Right lobe of liver (tissue), 6 donors: ENCODE measurements at places on chromosomes 6 and 20. TPM values are rescaled to one million over a fixed set of nuclear protein-coding genes. Genes with fewer than 3 reads are reported as not detected.
A peak's percentile ranks its signal among the peaks of the same experiment; 100 is the strongest.

CYP39A1 gene
- total RNA-seq = 40.1 TPM

DNA sequence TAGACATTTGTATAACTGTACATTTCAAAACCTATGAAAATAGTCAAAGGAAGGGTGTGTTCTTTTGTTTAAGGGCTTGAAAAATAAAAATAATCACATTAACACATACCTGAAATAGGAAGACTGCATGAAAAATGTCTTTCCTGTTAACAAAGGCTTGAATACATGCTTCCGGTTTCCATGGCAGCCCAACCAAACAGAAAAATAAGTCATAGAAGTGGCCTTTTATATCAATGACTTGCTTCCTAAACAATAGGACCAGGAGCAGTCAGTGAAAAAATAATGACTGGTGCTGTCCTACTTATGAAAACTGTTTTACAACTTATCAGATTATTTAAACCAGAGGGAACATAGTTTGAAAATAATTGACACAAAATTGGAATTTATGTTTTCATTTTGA lies 412.6 kb upstream of the PLCB4 start:
- H3K27me3 ChIP-seq = no peaks in the 10 kb centered on the region
- H3K27ac ChIP-seq = no peak overlapping the region
- peaks cover 7% of the 10 kb centered on the region for H3K4me1 ChIP-seq
- no peak for DNase-seq
- H3K4me3 ChIP-seq = no peak overlapping the region

DNA sequence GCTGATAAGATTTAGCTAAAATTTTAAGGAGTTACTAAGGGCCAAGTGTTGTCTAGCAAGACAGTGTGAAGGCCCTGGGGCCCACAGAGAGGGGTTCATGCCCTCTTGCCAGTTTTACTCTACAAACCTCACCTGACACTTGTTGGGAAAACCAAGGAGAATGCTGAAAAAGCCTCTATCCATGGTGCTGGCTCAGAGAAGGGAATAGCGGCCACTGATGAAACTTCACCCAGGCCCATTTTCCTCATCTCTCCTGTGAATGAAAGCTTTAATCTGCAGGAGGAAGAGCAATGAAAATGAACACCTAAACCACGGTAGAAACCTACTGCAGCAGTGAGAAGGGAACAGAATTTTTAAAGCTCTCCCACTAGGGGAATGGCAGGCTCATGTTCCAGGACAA lies 317.3 kb upstream of the CNR1 start:
- no peaks in the 10 kb centered on the region for H3K27me3 ChIP-seq
- H3K36me3 ChIP-seq = no peaks in the 10 kb centered on the region
- DNase-seq = no peak

PLAGL1 gene
- total RNA-seq = 3.2 TPM

DNA sequence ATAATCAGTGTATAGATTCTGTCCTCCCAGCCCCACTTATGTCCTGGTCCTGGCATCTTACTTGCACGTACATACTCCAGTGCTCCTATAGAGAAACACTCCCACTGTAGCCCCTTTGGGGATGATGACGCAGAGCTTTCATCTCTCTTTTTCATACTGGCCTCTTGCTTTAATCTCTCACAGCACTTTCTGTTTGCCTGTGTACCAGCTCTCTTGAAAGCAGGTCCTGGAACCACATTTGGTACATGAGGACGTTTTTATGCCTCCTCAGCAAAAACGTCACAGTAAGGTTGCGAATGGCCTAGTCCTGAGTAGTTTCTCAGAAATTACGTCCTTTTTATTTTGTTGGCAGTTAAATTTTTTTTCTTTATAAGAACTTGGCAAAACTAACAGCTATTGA lies 10.8 kb downstream of the L3MBTL3 start:
- no peaks in the 10 kb centered on the region for H3K4me1 ChIP-seq
- H3K36me3 ChIP-seq = no peaks in the 10 kb centered on the region
- H3K27ac ChIP-seq = no peak overlapping the region
- H3K4me3 ChIP-seq = no peak overlapping the region
- no peaks in the 10 kb centered on the region for H3K27me3 ChIP-seq

DNA sequence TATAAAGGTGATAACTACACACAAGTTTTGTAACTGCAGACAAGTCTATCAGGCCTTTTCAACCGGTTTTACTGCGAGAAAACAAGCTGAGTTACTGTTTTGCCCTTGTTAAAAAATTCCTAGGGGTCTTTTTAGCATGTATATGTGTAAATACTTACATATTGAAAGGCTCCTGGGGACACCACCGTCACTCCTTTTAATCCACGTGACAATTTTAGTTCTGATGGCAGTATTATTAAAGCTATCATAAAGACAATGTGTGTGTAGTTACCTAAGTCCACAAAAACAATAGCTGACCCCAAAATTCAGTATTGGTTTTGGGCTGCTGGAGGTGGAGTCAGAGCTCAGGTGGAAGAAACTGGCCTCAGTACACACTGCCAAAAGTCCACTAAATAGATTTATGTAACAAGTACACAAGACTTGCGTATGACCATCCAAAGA lies 41.3 kb upstream of the HFE start:
- H3K36me3 ChIP-seq = no peaks in the 10 kb centered on the region
- H3K27ac ChIP-seq = peak overlapping the region; percentile 31
- H3K4me3 ChIP-seq = peak overlapping the region; percentile 46
- no peaks in the 10 kb centered on the region for H3K4me1 ChIP-seq

DNA sequence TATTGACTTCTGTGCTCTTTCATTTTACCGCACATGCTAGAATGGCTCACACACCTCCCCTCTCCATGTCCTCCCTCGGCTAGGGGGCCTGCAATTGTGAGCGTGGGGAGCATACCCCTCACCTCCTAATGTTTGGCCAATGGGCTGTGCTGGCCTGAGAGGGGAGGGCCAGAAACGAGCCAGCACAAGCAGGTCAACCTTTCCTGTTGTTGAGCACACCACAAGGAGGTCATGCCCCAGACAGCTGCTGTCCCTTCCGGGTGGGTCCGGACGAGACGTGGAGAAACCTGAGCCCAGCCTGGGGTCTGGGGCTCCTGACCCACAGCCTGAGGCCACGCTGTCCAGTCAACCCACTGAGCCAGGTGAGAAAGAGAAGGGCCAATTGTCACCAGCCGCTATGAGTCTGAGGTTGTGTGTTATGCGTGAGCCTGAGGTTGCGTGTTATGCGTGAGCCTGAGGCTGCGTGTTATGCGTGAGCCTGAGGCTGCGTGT lies 77.4 kb downstream of the TTLL2 start:
- H3K4me3 ChIP-seq = no peak overlapping the region
- peaks cover 17% of the 10 kb centered on the region for H3K4me1 ChIP-seq
- H3K27me3 ChIP-seq = no peaks in the 10 kb centered on the region
- no peak overlapping the region for H3K27ac ChIP-seq
- no peak for DNase-seq

DOP1A gene
- total RNA-seq = 9.4 TPM

SNAP25 gene
- not detected for total RNA-seq

TRIM26 gene
- total RNA-seq = 33.6 TPM

GRCh38 chr6:32922083-32922482 lies 18.7 kb downstream of the HLA-DMB start:
- DNase-seq = no peak
- H3K4me3 ChIP-seq = no peak overlapping the region
